Activated T-helper 1 cell treated with anti-CD3 and anti-CD28 coated beads, Interleukin-12 subunit alpha, Interleukin-12 subunit beta, Interleukin-2, Interleukin-4 antibody, amounts not matched to agents 30 ng/mL and 10 ng/mL and 1 ng/mL, durations not matched to agents 14 hours and 24 hours and 36 hours (primary cell): ENCODE measurements at places on chromosomes 7 and 10. TPM values are rescaled to one million over a fixed set of nuclear protein-coding genes. Genes with fewer than 3 reads are reported as not detected.

Gene LRRC72
- total RNA-seq = not detected in 2 replicates

Gene NPFFR1
- total RNA-seq = not detected in 2 replicates

Gene GDF10
- total RNA-seq = 0.27 and 0.34 TPM in 2 replicates

Gene WDR86
- total RNA-seq = not detected in 2 replicates

Gene C10orf62
- total RNA-seq = not detected in 2 replicates

Gene CCDC146
- total RNA-seq = 1.2 and 2.1 TPM in 2 replicates

Gene KMT2C
- total RNA-seq = 59.5 and 64.2 TPM in 2 replicates

Gene ARMC3
- not detected in 2 replicates for total RNA-seq

Gene ZNF727
- 0.12 TPM in 1 of 2 replicates, not detected in the other for total RNA-seq

DNA sequence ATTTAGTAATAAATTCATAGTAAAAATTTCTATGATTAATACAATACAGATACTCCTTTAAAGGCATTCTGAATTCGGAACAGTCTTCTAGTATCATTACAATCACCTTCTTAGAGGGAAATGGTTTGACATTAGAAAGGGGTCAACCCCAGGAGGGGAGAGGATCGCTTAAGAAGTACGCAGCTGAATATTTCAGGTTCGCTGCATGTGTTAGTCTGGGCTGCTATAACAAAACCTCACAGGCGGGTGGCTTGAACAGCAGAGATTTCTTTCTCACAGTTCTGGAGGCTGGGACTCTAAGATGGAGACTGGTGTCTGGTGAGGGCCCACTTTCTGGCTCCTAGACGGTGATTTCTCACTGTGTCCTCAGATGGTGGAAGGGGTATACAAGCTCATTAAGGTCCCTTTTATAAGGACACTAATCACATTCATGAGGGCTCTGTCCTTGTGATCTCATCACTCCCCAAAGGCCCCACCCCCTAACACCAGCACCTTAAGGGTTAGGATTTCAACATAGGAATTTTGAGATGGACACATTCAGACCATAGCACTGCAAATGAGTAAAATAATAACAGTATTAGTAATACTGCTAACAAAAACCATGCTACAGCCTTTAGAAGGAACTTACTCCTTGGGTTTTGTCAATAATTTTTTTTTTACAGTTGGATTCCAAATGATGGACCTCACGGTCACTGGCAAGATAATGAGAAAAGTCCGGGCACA lies 34.0 kb downstream of the GNA12 start:
- no peaks in the 10 kb centered on the region for H3K27me3 ChIP-seq
- H3K4me3 ChIP-seq = no peak overlapping the region
- no peak overlapping the region for H3K27ac ChIP-seq

GRCh38 chr10:30172673-30173072 lies 113.3 kb upstream of the JCAD start:
- no peak overlapping the region for H3K27ac ChIP-seq
- H3K4me3 ChIP-seq = no peak overlapping the region
- peaks cover 20% of the 10 kb centered on the region for H3K27me3 ChIP-seq
- H3K4me1 ChIP-seq = no peaks in the 10 kb centered on the region

GRCh38 chr10:10785627-10786026 lies 232.0 kb upstream of the CELF2 start:
- peaks cover 5% of the 10 kb centered on the region for H3K27me3 ChIP-seq
- DNase-seq = no peak

GRCh38 chr7:121083138-121083789 lies 94.8 kb downstream of the CPED1 start:
- peaks cover 9% of the 10 kb centered on the region for H3K27me3 ChIP-seq

DNA sequence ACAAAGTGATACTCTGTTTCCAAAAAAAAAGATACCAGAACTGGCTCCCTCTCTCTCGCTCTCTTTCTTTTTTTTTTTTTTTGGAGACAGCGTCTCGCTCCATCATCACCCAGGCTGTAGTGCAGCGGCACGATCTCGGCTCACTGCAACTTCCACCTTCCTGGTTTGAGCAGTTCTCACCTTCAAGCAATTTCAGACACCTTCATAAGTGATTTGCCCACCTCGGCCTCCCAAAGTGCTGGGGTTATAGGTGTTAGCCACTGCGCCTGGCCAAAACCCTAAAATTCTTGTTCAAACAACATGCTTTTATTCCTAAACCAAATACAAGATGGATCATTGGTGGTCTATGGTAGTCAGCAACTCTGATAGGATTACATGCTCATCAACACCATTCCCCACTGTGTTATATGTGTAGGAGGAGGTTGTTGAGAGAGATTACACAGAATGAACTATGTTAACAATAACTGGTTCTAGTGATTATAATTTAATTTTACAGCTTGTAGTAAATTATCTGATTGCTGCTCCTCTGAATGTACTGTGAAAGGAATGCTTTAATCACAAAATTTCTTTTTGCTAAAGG lies 15.5 kb downstream of the ACBD5 start:
- no peak overlapping the region for H3K27ac ChIP-seq
- no peak for DNase-seq
- peaks cover 11% of the 10 kb centered on the region for H3K4me1 ChIP-seq
- no peaks in the 10 kb centered on the region for H3K27me3 ChIP-seq

- H3K27me3 ChIP-seq = peaks cover 9% of the 10 kb centered on the region
- H3K36me3 ChIP-seq = peaks cover 34% of the 10 kb centered on the region
- peaks cover 44% of the 10 kb centered on the region for H3K4me1 ChIP-seq
- DNase-seq = no peak
Observed at GRCh38 chr10:17222329-17222728, 5.7 kb upstream of the VIM start.

GRCh38 chr7:122364761-122365280 lies 60.3 kb upstream of the FEZF1 start:
- H3K36me3 ChIP-seq = no peaks in the 10 kb centered on the region
- no peak overlapping the region for H3K27ac ChIP-seq
- no peak for DNase-seq

GRCh38 chr10:54772468-54773122 lies 28.4 kb downstream of the PCDH15 start:
- H3K36me3 ChIP-seq = no peaks in the 10 kb centered on the region
- H3K27ac ChIP-seq = no peak overlapping the region

DNA sequence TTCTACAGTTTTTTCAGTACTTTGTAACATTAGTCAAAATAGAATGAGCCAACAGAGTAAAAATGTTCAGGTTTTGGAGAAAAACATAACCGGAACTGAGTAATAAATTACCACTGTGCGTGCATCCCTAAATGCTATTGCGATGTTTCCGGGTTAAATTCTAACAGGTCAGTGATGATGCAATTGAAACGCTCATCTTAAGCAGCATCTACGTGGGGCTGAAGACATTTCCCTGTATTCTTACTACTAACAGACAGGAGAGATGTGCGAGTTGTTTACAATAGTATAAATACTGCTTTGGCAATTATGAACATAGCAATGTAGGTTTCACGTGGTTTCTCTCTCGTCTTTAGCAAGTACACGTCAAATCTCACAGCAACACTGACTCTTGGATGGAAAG lies 149.4 kb downstream of the USP6NL start:
- H3K27ac ChIP-seq = no peak overlapping the region
- no peaks in the 10 kb centered on the region for H3K4me1 ChIP-seq
- no peak for DNase-seq
- peaks cover 4% of the 10 kb centered on the region for H3K27me3 ChIP-seq

GRCh38 chr7:135337977-135338550 lies 104.4 kb downstream of the STRA8 start:
- H3K4me1 ChIP-seq = no peaks in the 10 kb centered on the region
- peaks cover 5% of the 10 kb centered on the region for H3K27me3 ChIP-seq
- no peaks in the 10 kb centered on the region for H3K36me3 ChIP-seq
- H3K4me3 ChIP-seq = no peak overlapping the region
- no peak overlapping the region for H3K27ac ChIP-seq

- H3K27ac ChIP-seq = no peak overlapping the region
- H3K4me1 ChIP-seq = peaks cover 18% of the 10 kb centered on the region
- no peak overlapping the region for H3K4me3 ChIP-seq
- H3K27me3 ChIP-seq = peaks cover 10% of the 10 kb centered on the region
- no peak for DNase-seq
Observed at GRCh38 chr7:116150588-116150987, 59.8 kb upstream of the TES start.

- no peak for DNase-seq
- H3K27ac ChIP-seq = no peak overlapping the region
- no peaks in the 10 kb centered on the region for H3K36me3 ChIP-seq
- H3K27me3 ChIP-seq = peaks cover 11% of the 10 kb centered on the region
- no peak overlapping the region for H3K4me3 ChIP-seq
Observed at GRCh38 chr10:11089272-11089671, 71.6 kb downstream of the CELF2 start.

GRCh38 chr7:30920584-30921539 lies 9.2 kb downstream of the AQP1 start:
- H3K27me3 ChIP-seq = peaks cover 1% of the 10 kb centered on the region
- no peak overlapping the region for H3K27ac ChIP-seq
- no peak overlapping the region for H3K4me3 ChIP-seq
- DNase-seq = no peak
- no peaks in the 10 kb centered on the region for H3K4me1 ChIP-seq

DNA sequence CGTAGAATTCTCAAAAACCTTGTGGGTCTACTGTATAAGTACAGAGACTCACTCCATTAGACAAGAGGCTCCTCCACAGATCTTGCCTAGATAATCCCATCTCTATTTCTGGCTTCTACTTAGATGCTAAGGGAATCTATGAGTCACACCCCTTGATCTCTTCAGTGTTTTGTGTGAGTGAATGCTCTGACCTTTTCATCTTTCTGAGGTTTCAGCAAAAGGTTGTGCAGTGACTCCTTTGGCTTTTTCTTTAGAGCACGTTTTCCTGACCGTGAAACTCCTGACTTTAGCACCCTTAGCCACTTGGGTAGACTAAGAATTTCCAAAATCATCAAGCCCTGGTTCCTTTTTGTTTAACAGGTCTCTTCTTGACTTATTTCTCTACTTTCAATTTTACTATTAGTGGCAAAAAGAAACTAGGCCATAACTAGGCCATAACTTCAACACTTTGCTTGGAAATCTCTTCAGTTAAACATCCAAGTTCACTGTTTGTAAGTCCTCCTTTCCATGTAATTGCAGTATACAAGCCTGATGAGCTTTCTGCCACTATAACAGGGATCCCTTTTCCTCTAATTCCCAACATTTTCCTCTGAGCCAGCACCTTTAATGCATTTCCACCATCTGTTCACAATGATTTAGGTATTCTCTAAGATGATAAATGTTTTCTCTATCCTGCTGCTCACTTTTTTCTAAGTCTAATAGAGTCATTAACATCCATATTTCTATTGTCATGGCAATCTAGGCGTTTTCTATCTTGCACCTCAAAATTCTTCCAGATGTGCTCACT lies 19.4 kb downstream of the COPG2 start:
- H3K27ac ChIP-seq = peak overlapping the region; percentile 85
- no peaks in the 10 kb centered on the region for H3K27me3 ChIP-seq
- DNase-seq = peak; percentile 5

DNA sequence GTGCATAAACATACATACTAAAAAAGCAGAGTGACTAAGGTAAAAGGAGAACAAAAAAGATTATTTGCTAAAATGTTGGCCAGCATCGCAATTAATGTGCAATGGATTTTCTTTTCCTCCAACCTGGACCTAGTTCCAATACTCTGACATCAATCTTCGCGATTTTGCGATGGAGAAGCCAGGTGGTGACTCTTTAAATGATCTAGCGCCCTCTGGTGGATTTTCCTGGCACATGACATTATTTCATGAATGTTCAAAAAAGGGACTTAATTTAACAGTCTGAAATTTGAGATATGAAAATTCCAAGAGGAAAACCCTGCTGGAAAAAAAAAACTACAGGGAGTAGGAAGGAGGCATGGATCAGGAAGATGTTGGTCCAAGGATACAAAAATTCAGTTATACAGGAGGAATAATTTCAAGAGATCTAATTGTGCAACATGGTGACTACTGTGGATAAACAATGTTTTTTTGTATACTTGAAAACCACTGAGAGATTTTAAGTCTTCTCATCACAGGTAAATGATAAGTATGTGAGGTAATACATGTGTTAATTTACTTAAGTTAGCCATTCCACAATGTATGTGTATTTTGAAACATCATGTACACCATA lies 4.3 kb upstream of the KCNMA1 start:
- peaks cover 18% of the 10 kb centered on the region for H3K27me3 ChIP-seq
- no peak overlapping the region for H3K27ac ChIP-seq
- no peak overlapping the region for H3K4me3 ChIP-seq
- no peaks in the 10 kb centered on the region for H3K36me3 ChIP-seq
- peak; percentile 22 for DNase-seq
- no peaks in the 10 kb centered on the region for H3K4me1 ChIP-seq

- no peaks in the 10 kb centered on the region for H3K27me3 ChIP-seq
- peaks cover 12% of the 10 kb centered on the region for H3K4me1 ChIP-seq
- H3K36me3 ChIP-seq = peaks cover 19% of the 10 kb centered on the region
- H3K4me3 ChIP-seq = no peak overlapping the region
Observed at GRCh38 chr7:99098824-99099498, 44.9 kb downstream of the SMURF1 start.

DNA sequence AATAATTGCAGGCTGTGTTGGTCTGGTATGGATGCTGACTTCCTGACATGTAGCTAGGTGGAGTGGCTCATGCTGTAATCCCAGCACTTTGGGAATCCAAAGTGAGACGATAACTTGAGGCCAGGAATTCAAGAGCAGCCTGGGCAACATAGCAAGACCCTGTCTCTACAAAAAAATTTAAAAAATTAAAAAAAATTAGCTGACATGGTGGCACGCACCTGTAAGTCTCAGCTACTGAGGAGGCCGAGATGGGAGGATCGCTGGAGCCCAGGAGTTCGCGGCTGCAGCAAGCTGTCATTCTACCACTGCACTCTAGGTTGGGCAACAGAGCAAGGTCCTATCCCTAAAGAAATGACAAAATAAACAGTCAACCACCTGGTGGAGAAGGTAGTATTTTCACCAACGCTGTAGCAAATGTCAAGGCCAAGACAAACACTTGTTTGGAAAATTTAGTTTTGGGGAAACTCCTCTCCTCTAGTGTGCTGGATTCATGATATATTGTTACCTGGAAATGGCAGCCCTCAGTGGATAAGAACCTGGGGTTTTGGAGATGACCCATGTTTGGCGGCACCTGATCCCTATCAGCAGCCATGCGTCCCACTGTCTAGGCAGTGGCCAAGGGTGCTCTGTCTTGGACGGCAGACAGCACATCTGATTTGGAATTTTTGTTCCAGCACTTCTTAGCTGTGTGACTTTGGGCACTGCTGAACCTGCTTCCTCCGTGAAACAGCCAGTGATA lies 29.5 kb downstream of the CUX1 start:
- H3K27me3 ChIP-seq = no peaks in the 10 kb centered on the region
- DNase-seq = no peak
- H3K4me1 ChIP-seq = peaks cover 6% of the 10 kb centered on the region
- no peak overlapping the region for H3K4me3 ChIP-seq
- no peak overlapping the region for H3K27ac ChIP-seq
- H3K36me3 ChIP-seq = peaks cover 3% of the 10 kb centered on the region

DNA sequence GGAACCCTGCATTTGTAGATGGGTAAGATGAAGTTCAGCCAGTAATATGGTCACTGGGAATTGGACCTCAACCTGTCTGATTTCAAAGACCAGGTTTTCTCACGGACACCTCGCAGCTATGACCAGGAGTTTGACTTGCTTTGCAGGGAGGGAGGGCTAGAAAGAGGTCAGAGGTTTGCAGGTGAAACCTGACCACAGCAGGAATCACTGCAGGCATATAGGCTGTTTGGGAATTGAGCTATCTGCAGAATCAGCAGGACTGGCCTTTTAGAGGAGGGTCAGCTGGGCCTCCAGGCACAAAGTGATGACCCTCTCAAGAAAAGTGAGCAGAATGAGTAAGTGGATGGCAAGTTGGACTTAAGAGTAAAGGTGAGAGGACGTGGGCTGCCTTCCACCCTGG lies 166.3 kb downstream of the ADRA2A start:
- no peak overlapping the region for H3K27ac ChIP-seq
- H3K36me3 ChIP-seq = no peaks in the 10 kb centered on the region
- H3K4me3 ChIP-seq = no peak overlapping the region
- H3K4me1 ChIP-seq = no peaks in the 10 kb centered on the region
- H3K27me3 ChIP-seq = peaks cover 3% of the 10 kb centered on the region

- H3K27ac ChIP-seq = no peak overlapping the region
- H3K27me3 ChIP-seq = no peaks in the 10 kb centered on the region
- no peaks in the 10 kb centered on the region for H3K4me1 ChIP-seq
- no peaks in the 10 kb centered on the region for H3K36me3 ChIP-seq
- DNase-seq = no peak
- H3K4me3 ChIP-seq = no peak overlapping the region
Observed at GRCh38 chr7:82559193-82559805, 115.7 kb upstream of the CACNA2D1 start.
